Fibroblast of the conjunctiva (primary cell): ENCODE measurements at places on chromosomes 1 and 21.

GRCh38 chr1:154306151-154306550, 14.7 kb upstream of the AQP10 start:
- no peak for DNase-seq

GRCh38 chr1:211257826-211258225, 1.3 kb upstream of the RCOR3 start:
- DNase-seq = no peak

GRCh38 chr1:70090875-70091274, 114.5 kb downstream of the LRRC40 start:
- peak; percentile 31 for DNase-seq

GRCh38 chr1:9823693-9823942, 147 bp downstream of the CLSTN1 start:
- DNase-seq = no peak

DNA sequence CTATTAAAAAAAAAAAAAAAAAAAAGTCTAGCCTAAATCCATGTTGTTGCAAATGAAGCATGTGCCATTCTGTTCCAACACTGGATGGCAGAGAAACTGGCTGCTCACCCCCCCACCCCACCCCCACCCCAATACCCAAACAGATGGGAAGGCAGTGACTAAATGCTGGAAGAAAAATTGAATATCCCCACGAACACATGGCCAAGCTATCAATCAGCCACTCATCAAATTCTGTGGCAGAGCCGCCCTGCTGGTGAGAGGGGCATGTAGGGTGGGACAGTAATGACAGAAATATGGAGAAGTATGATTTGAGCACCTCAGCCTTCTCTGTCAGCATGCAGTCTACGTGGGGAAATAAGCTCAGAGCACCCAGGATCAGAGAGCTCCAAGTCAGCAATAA, 34.1 kb downstream of the OPTC start:
- DNase-seq = no peak

- no peak for DNase-seq
Observed at GRCh38 chr1:153793973-153794615, 18.9 kb downstream of the SLC27A3 start.

- DNase-seq = no peak
Observed at GRCh38 chr1:240455228-240455821, 156.6 kb downstream of the GREM2 start.

GRCh38 chr1:192849011-192849410, 40.2 kb downstream of the RGS2 start:
- no peak for DNase-seq

GRCh38 chr1:39293375-39294070, 89.0 kb downstream of the MACF1 start:
- no peak for DNase-seq
